ENCODE measurements at places on chromosomes 13 and 19.

DNA sequence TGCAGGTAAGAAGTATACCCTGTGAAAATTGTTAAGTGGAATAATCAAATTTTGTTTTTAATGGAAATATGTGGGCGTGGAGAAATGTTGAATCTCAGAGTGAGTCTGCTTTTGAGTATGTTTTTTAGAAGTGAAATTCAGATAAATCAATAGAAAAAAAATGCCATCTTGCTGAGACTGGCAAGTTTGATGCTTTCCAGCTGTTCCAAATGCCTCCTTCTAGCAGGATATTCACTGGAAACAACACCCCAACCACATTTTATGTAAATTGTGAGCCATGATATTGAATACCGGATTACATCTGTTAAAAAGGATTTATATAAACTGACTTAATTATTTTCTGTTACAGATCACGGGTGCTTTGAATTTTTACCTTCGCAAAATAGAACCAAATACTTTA lies 115.4 kb downstream of the ITGBL1 start:
- DNase-seq: no peak

DNA sequence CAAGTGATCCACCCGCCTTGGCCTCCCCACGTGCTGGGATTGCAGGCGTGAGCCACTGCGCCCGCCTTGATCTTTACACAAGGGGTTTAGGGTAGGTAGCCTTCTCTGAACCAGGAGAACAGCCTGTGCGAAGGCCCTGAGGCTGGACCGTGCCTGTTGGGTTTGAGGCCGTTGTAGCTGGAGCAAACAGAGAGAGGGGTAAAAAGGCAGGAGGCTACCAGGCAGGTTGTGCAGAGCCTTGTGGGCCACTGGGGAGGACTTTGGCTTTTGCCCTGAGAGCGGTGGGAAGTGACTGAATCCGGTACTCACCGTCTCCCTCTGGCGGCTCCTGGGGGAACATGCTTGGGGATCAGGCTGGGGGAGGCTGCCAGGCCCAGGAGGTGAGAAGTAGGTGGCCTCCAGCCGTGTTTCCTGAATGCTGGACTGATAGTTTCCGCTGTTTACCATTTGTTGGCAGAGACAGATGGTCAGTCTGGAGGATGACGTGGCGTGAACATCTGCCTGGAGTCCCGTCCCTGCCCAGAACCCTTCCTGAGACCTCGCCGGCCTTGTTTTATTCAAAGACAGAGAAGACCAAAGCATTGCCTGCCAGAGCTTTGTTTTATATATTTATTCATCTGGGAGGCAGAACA lies 24.6 kb downstream of the SPC24 start:
- DNase-seq: peak; percentile 84

DNA sequence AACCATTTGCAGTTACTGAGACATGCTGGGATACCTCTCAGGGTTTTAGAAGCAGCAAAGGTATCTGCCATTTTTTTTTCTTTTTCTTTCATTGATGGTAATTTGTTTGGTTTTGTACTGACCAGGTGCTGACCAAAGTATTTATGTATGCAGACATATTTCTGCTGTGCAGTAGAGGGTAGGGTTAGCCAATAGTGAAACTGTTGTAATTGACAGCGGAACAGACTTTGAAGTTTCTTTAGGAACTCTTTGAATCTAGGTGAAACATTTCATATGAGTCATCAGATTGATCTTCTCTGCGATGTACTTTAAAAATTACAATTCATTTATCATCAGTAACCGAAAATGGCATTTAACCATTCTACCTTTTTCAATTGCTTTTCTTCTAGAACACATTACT lies 63.0 kb downstream of the ITGBL1 start:
- DNase-seq: no peak

- DNase-seq: no peak
Observed at GRCh38 chr13:110407531-110407930, 100.4 kb downstream of the COL4A2 start.

DNA sequence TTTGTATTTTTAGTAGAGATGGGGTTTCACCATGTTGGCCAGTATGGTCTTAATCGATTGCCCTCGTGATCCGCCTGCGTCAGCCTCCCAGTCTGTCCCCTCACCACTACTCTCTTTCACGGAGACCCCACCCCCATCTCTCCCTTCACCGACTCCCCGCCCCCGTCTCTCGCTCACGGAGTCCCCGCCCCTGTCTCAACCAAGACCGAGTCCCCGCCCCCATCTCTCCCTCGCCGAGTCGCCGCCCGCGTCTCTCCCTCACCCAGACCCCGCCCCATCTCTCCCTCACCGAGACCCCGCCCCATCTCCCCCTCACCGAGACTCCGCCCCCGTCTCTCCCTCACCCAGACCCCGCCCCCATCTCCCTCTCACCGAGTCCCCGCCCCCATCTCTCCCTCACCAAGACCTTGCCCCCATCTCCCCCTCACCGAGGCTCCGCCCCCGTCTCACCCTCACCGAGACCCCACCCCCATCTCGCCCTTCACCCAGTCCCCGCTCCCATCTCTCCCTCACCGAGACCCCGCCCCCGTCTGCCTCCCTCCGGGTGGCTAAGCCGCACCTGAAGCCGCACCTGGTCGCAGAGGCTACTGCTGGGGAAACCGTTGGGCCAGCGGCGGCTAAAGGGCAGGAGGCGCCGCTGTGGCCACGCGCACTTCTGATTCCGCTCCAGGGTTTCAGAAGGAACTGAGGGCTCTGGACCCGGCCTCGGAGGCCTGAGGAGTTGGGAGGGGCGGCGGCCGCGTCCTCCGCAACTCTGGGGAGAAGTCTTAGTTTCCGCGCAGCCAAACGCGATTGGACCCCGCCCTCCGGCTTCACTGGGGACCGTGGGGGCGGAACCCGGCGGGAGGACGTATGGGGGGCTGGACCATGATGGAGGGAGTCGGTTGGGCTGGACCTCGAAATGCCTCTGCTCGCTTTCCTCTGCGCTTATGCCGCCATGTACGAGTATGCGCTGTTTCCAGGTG lies 17.1 kb upstream of the ZNF846 start:
- DNase-seq: peak; percentile 99

DNA sequence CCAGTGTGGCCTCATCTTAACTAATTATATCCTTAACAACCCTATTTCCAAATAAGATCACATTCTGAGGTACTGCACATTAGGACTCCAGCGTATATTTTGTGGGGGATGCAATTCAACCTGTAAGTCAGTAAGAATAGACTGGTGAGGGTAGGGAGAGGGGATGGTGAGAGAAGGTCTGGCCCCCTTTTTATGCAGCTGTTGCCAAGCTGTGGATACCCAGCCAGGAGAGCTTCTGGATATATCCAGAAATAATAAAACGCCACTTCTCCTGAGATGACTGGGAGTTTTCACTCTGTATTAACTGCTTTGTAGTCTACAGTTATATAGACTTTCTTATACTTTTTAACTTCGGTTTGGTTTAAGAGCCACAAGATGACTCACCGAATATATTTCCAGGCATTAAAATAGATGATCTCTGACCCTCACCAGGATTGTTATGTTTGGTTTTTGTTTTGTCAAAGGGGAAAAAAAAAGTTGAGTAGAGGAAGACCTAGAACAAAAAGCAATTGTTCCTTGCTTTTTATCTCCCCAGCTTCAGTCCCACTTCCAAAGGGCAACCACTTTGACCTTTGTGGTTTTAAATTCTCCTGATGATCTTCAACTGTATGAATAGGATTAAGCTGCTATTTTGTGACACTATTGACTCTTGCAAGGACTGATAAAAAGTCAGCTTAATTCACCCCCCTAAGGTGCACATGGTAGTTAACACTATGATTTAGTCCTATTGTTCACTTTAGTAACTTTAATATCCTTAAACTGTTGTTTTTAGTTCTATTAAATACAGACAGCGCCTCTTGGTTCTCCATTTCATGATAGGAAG lies 3.1 kb upstream of the NEK3 start:
- no peak for DNase-seq

DNA sequence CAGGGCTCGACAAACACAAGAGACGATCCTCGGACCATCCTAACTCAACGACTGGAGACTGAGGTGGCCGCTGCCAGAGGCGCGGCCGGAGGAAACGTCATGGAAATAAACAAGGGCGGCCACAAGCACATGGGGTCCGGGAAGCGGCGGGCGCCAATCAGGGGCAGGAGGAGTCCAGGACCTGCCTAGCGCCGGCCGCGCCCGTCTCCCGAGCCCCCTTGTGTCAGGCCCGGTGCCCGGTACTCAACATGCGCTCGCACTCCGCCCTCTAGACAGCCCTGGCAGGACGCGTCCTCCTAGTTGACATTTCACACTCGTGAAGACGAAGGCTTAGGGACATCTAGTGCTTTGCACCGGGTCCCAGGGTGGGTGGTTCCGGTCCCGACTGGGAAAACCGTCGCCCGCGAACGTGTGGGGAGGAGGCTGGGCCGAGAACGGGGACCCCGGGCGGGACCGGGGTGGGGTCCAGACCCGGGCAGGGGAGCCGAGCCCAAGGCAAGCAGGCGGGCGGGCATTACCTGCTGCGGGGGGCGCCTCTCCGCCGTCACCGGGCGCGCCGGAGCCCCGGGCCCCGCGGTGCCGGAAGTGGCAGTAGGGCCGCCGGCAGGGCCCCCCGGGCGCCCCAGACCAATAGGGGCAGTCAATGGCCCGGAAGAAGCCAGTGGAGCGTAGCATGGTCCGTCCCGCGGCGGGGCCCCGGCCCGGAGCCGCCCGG lies 442 bp downstream of the REXO1 start:
- peak; percentile 66 for DNase-seq

DNA sequence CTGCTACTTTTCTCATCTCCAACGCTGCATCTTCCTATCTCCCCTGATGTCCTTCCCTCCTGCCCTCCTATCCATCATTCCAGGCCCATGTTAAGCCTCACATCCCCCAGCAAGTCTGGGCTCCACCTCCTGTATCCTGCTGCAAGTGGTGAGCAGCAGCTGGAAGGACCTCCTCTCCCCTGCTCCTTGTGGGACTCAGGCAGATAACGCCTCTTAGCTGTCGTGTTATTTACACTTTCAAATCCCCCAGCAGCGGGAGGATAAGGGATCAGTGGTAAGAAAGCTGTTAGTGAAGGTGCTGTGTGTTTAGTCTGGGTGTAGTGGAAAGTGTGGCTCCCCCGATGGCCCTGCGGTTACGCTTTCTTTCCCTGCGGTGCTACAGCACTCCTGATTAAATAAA lies 211.9 kb downstream of the ZNF536 start:
- DNase-seq: no peak

GRCh38 chr19:57002710-57003109 lies 117.1 kb upstream of the USP29 start:
- peak; percentile 83 for DNase-seq

DNA sequence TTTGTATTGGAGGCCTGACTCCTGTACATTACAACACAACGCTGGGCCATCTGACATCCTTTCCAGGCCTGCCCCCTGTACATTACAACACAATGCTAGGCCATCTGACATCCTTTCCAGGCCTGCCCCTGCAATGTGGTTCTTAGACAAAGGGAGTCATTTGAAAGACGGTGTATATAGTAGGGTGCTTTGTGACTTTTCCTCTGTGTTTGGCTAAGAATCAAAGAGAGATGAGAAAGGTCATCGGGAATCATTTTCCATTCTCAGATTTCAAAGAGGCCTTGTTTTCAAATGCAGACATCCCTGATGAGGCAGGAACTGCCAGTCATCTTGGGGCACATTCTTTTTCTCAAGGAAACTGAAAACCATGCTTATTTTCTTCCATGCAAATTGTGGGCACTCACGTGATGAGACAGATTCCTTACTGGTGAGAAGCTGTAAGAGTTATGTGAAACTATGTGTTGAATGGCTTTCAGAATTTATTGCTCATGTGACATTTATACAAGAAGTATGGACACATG lies 551.6 kb downstream of the MYO16 start:
- DNase-seq: no peak

DNA sequence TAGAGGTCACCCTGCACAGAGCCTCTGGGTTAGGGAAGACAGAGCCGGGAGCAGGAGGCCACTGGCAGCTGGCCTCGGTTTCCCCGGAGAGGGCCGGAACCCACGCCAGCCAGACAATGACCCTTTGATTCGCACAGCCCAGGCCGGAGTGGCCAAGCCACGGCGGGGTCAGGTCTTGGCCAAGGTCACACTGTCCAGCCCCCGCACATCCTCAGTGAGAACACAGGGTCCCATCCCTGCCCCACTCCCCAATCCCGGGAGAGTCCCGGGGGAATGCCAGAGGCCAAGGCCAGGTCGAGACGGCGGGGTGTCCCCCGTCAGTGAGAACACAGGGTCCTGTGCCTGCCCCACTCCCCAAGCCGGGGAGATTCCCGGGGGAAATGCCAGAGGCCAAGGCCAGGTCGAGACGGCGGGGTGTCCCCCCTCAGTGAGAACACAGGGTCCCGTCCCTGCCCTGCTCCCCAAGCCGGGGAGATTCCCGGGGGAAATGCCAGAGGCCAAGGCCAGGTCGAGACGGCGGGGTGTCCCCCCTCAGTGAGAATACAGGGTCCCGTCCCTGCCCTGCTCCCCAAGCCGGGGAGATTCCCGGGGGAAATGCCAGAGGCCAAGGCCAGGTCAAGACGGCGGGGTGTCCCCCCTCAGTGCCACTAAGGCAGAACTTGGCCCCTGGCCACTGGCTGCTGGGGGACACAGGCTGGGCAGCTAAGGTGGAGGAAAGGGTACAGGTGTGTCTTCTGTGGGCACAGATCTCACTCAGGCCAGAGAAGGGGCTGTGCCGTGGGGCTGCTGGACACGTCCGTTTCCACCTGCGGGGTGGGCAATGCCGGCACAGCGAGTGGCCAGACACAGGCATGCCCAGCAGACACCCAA lies 1.7 kb upstream of the FSTL3 start:
- DNase-seq: peak; percentile 62

DNA sequence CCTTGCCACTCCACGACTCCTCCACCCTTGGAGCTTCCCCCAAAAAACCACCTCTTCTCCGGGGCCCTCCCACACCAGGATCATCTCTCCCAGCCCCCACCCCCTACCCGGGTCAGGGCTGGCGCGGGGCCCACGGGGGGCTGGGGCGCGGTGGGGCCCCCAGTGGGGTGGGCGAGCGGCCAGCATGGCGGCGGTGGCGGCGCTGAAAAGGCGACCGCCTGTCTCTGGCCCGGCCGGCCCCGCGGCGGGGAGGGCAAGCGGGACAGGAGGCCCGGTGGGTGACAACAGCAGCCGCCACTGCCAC lies 850 bp downstream of the DYRK1B start:
- no peak for DNase-seq

DNA sequence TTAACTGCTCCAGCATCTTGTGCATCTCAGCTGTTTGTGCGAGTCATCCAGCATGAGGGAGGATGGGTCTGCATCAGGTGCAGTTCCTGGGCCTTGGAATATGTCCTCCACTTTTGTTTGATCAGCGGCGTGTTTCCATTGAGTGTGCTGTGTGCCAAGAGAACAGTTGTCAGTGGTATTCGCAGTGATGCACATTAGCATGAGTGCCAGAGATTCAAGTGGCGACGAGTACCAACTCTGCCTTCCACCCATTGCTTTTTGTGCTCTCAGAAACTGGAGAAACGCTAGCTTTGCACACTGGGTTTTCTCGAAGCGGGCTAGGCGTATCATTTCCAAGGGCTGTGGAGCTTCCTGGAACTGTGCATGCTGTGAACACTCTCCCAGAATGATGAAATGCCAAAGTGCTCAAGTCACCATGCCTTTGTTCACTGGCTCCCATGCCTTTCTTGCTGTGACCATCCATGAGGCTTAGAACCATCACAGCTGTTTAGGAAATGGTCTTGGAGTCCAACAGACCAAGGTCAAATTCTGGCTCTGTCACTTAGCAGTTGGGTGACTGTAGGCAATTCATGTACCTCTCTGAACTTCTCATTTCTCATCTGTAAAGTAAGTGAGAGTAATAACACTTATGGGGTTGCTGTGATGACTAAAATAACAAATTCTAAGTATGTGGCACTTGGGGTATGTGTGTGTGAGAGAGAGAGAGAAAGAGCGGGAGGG lies 18.4 kb downstream of the LRCH1 start:
- DNase-seq: no peak

Data from testis (tissue), 5 donors.